K562 (cell line): ENCODE measurements at places on chromosomes 3 and 15. TPM values are rescaled to one million over a fixed set of nuclear protein-coding genes. Genes with fewer than 3 reads are reported as not detected.

UROC1 gene
- 0.07 TPM in 1 of 2 replicates, not detected in the other for total RNA-seq

ERICH6 gene
- total RNA-seq: not detected in 2 replicates

MKRN3 gene
- 26.0 and 26.2 TPM in 2 replicates for total RNA-seq

NPAP1 gene
- not detected in 2 replicates for total RNA-seq

ISG20 gene
- 1.9 TPM in 2 replicates for total RNA-seq

XCR1 gene
- not detected in 2 replicates for total RNA-seq

TMCO5A gene
- total RNA-seq: not detected in 2 replicates

DNA sequence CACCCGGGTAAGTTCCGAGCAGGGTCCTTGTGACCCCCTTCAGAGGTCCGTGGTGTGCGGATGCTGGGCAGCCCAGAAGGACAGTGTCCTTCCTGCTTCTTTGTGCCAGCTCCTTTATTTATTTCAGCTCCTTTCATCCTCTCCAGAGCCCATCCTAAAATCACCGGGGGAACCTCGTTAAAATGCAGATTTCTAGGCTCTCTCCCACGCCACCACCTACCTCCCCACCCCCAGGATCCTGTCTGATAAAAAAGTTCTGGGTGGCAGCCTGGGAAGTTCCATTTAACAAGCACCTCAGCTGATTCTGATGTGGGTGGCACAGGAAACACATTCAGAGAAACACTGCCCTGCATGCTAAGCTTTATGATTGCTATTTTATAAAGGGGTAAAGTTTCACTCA is 12.5 kb upstream of the IGF1R start:
- no peak for DNase-seq

- no peak for DNase-seq
Measured at GRCh38 chr3:156728267-156728985, 54.0 kb downstream of the TIPARP start.

- no peak for DNase-seq
Measured at GRCh38 chr3:197600796-197601565, 45.2 kb upstream of the BDH1 start.

DNA sequence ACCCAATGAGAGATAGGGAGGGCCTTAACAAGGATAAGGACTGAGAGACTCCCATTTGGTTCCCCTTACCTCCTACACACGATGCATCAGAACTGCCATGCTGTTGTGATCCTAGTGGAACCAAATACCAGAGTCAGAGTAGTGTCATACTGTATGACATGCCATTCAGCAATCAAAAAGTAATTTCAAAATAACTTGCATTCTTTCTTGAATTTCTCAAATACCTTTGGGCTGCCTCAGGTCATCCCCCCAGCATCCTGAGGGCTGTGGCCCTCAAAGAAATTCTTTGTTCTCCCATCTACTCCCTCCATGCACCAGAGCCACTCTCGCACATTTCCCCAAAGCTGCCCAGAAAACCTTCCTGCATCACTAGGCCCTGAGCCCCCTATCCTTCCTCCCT is 68.9 kb upstream of the PPP2R3A start:
- no peak for DNase-seq

GRCh38 chr3:117017135-117017894 is 307.7 kb downstream of the TUSC7 start:
- no peak for DNase-seq

GRCh38 chr3:123540285-123540684 is 44.6 kb downstream of the HACD2 start:
- no peak for DNase-seq

DNA sequence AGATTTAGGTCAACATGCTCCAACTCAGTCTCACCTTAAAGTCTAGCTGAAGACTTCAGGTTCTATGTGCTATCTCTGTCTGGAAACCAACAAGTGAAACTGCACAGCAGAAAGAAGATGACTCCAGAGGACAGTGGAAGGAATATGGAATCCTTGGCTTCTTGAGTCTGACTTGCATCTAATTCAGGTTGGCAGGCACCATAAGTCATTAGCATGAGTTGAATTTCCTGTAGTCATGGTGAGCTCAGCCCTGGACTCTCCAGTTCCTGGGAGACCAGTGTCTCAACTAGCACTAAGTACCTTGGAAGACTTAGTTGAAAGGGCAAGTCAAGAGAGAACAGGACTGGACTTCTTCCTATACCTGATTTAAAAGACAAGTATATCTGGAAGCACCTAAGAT is 129.7 kb downstream of the DTWD1 start:
- DNase-seq: no peak

- DNase-seq: no peak
Measured at GRCh38 chr3:159448902-159449301, 539.7 kb upstream of the IL12A start.
